GM19239 (cell line): ENCODE measurements at places on chromosomes 2 and 18.

DNA sequence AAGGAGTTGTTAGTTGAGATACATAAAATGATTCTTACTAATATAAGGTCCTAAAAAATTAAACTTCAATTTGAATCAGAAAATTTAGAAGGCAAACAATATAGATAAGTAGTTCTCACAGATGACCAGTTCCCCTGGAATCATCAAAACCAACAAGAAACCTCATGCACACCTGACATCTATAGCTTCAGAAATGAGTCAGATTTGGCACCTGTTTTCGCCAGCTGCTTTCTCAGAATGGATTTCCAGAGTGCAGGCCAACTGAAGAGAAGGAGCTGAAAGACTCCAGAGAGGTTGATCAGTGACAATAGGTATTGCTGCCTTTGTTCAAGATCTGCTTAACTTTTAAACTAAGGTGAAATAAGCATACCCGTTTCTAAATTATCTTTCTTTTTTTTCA lies 192.4 kb downstream of the RDH14 start:
- no peak for DNase-seq

DNA sequence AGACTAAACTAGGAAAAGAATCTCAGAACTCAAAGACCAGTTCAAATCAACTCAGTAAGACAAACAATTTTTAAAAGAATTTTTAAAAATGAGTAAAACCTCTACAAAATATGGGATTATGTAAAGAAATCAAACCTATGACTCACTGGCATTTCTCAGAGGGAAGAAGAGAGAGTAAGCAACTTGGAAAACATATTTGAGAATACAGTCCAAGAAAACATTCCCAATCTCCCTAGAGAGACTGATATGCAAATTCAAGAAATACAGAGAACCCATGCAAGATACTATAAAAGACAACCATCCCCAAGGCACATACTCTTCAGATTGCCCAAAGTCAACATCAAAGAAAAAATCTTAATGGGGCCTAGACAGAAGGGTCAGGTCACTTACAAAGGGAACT lies 162.7 kb downstream of the WDPCP start:
- no peak for DNase-seq

DNA sequence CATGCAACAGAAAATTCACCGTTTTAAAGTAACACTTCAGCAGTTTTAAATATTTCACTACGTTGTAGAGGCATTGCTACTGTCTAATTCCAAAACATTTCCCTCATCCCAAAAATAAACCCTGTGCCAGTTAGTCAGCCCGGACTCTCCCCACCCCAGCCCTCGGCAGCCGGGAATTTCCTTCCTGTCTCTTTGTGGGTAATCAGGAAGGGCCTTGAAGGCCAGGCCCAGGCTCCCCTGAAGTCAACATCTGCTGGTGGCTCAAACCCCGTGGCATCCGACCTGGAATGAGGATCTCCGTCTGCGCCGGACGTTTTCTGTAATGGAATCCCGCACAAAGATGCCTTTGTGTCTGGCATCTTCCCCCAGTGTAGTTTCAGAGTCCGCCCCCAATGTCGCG lies 219.6 kb downstream of the SNTG2 start:
- DNase-seq = no peak

DNA sequence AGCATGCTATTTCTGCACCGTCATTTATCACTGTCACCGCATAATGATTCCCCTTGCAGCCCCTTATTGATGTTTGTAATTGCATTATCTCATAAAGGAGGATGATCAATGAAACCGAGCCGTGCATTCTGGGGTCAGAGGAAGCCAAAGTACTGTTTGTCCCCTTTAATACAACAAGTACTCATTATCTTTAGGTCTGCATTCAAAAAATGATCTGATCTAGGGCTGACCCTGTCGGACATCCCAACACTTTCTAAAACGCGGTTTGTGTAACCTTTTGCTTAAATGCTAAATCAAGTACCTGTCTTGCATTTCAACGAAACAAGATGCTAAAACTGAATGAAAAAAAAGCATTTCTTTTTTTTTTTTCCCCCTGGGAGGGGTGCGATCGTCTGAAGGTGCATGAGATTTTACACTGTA lies 143.8 kb downstream of the MEIS1 start:
- no peak for DNase-seq

GRCh38 chr18:36420826-36421225 lies 123.3 kb downstream of the FHOD3 start:
- no peak for DNase-seq

DNA sequence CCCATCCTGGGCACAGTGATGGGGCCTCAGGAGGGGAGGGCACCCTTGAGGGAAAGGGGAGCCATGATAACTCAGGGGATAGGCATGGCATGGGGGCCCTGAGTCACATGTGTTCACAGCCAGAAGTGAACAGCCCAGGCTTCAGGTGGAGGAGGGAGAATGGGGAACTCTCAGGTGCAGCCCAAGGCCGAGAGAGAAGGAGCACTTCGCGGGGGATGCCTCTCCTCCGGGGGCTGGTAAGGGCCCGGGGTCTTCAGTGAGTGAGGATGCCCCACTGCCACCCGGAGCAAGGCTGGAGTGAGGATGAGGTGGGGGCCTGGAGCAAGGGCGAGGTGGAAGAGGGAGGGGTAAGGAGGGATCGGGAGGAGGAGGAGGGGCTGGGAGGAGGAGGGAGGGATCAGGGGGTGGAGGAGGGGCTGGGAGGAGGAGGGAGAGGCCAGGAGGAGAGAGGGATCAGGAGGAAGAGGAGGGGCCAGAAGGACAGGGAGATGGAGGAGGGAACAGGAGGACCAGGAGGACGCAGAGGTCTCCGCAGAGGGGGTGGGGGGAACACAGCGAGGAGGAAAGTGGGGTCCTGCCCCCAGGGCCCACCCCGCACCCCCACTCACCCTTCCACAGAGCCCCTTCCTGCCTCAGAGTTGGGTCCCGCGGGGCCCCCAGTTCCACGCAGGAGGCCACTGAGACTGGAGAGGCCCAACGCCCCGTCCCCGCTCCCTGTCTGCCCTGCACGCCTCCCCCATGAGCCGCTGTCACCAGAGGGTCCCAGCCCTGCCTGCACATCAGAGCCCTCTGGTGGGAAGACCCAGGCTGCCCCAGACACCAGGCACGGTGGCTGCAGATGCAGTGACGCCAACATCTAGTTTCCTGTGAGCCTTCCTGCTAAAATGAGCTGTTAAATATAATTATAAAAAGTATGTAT lies 42.8 kb downstream of the RAMP1 start:
- DNase-seq = no peak

DNA sequence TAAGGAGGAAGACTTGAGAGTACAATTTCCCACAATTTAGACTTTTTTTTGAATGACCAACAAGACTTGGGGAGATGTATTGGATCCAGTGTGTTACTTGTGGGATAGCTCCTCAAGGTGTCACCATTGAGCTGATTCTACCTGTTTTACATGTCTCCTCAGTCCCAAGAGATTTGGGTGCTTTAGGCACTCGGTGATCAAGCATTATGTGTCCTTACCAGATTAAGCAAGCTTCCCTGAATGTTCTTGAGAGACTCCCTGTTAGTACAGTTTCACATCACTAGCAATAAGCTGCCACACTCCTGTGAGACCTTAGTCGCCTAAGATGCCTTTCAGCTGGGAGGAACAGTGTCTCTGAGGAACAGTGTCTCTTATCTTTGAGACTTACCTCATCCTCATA lies 384.3 kb upstream of the SYT4 start:
- no peak for DNase-seq

DNA sequence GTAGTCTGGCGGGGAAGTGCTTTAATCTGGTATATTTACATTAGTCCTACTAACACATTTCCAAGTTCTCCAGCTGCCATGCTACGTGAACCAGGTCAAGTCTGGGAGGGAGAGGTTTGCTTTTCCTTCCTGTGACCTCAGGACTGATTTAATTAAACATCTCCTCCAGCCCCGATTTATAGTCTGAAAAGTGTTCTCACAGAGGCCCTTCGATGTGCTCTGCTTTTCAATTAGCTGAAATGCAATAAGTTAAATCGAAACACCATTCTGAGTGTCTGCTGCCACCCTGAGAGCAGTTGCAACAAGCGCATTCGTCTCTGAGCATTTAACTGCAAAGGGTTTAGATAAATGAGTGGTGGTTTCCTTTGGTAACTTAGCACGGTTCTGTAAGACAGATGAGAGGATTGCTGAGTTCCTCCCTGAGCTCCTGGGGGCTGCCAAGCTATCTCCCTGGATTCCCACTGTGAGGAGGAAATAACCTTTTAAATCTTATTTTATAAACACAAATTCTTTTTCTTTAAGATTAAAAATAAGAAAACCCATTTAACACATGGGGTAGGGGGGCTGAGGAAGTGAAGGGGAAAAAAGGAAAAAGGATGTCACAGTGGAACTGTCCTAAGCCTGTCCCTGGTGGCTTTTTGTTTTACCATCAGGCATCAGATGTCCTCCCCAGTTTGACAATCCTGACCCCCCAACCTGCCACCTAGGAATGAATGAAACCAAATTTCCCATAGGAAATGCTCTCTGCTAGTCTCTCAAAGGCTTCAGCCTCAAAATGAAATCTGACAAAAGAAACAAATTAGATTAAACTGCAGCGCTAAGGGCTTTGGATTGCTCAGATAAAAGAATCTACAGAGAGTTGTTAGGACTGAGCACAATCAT lies 56.5 kb upstream of the CREB1 start:
- DNase-seq = no peak

GRCh38 chr2:109335631-109336176 lies 206.7 kb downstream of the SH3RF3 start:
- DNase-seq = no peak

- no peak for DNase-seq
Measured at GRCh38 chr18:14941792-14942191, 193.8 kb downstream of the ANKRD30B start.

- peak; percentile 30 for DNase-seq
Measured at GRCh38 chr2:234290671-234291070, 206.2 kb downstream of the ARL4C start.

- no peak for DNase-seq
Measured at GRCh38 chr2:219744600-219744999, 117.2 kb downstream of the SLC4A3 start.

DNA sequence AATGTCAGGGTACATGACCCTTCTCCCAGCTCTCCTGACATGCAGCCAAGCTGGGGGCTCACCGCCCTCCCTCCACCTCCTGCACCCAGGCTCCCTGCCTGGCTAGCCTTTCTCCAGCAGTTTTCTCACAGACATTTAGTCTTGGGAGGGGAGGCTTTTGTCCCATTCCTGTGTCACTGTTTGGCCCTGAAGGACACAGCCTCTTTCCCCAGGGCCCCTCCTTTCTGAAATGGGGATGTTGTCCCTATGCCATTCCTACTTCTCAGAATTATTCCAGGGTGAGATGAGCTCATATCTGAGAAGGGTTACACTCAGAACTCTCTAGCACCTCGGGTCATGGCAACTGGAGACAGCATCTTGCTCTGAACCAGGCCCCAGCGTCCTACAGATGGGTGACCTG lies 47.3 kb upstream of the MRPL33 start:
- DNase-seq = no peak

DNA sequence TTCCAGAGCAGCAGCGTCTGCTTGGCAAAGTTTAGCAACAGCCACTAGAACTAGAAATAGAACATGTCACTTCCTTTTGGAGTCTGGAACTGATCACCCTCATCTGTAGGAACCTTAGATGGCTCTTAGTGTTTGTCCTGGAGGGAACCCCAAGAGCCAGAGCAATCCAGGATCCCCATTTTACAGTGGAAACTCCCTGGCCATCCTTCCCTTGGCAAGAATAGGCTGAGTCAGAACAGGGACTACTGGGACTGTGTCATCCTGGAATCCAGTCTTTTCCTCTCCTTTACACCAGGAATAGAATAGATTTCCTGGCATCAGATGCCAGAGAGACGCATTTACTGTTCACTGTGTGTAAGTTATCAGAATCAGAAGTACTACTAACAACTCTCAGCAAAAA lies 33.2 kb upstream of the GRHL1 start:
- no peak for DNase-seq

GRCh38 chr2:196586511-196586991 lies 53.0 kb upstream of the CCDC150 start:
- no peak for DNase-seq

DNA sequence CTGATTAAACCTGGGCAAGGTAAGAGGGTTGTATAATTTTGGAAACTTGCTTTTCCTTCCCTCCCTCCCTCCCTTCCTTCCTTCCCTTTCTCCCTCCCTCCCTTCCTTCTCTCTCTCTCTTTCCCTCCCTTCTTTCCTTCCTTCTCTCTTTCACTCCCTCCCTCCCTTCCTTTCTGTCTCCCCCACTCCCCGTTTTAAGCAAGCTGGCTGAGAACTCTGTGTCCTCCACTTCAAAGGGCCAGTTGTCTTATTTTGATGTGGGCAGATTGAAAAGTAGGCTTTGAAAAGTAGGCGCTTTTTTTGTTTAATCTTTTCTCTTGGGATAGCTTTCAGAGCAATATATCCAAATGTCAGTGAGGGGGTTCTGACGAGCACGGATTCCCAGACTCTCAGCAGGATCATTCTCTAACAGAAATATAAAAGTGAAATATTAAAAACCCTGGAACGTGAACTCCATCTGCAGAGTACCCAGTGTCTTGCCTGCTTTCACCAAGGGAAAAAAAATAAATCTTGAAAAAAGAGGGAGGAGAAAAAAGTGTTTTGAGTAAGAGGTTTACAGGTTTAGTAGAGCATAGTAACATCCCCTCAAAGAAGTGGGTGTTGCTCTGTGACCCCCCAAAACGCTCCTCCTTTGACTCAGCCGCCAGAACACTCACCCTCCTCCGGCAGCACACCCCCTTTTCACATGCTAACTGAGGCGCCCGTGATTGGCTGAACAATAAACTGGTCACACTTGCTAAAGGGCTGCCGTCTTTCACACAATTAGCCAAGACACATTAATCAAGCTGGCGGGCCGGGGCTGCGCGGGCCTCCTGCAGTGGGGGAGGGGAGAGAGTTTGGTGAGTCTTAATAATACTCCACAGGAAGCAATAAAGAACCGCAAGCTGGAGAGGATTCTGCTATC lies 52.2 kb downstream of the CDK15 start:
- DNase-seq = no peak

DNA sequence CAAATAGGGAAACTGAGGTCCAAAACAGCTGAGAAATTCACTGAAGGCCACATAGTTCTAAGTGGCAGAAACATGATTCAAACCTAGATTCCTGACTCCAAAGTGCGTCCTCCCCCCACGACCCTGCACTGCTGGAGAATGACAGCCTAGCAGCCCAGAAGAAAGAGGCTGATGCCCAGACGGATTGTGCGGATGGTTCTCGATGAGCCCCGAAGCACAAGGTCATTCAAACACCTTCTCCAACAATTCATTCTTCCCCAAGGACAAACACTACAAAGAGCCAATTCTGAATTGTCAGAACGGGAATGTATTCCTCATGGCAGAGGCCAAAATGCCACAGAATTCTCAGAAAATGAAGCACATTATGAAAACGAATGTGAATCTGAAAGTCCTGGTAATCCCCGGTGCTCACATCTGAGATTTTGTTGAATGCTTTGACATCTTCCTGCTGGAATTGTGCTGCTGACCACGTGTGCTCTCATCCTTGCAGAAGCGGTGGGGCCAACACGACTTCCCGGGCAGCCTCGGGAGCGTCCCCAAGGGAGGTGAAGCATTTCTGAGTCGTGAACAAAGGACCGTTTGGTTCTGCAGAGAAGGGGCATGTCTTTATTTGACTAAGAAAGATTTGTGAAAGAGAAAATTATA lies 337.0 kb downstream of the EIPR1 start:
- no peak for DNase-seq

DNA sequence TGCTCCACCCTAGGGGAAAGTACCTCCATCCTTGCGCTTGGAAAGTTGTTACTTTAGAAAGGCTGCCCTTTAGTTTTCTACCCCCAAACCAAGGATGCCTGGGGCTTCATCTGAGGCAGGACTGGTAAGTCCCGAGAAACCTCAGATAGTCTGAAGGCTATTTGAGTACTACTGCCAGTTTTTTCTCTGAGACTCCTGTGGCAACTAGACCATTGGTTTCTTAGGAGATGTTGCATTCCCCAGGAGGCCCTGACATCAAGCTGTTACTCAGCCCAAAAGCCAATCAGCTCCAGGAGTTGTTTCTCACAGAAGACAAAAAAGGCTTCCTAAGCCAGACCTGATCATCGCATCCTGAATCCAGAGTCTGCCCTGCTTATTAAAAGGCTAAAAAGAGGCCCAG lies 67.2 kb downstream of the COLEC12 start:
- DNase-seq = no peak
